Mesothelial cell of epicardium (in vitro differentiated cells): ENCODE measurements at places on chromosomes 16 and 17. TPM values are rescaled to one million over a fixed set of nuclear protein-coding genes. Genes with fewer than 3 reads are reported as not detected.

Gene KRTAP4-1
- not detected in 3 replicates for total RNA-seq

Gene EDC4
- 71.7 to 83.4 TPM (median 80.2 TPM) in 3 replicates for total RNA-seq

Gene GFAP
- total RNA-seq, result not detected in 3 replicates

Gene KCNH6
- total RNA-seq, result 0.16 TPM in 1 of 3 replicates, not detected in the others

Gene NPIPB8
- 0.16 to 1.2 TPM (median 0.49 TPM) in 3 replicates for total RNA-seq

Gene SLC46A1
- 13.3 to 15.2 TPM (median 13.5 TPM) in 3 replicates for total RNA-seq

Gene BRIP1
- total RNA-seq, result 12.3 to 13.3 TPM (median 12.8 TPM) in 3 replicates

Gene ZG16
- total RNA-seq, result 0.11 to 0.20 TPM (median 0.20 TPM) in 3 replicates

Gene ARHGDIG
- 3.6 to 4.8 TPM (median 4.7 TPM) in 3 replicates for total RNA-seq

Gene GID4
- 10.8 to 12.2 TPM (median 11.3 TPM) in 3 replicates for total RNA-seq

Gene LPO
- 0.16 to 0.29 TPM (median 0.27 TPM) in 3 replicates for total RNA-seq

Gene ZPBP2
- not detected in 3 replicates for total RNA-seq

Gene NARF
- 116 to 123 TPM (median 122 TPM) in 3 replicates for total RNA-seq

Gene KRT20
- not detected in 3 replicates for total RNA-seq

Gene ENPP7
- not detected in 3 replicates for total RNA-seq
